ENCODE measurements at places on chromosomes 5 and 9.

- DNase-seq: no peak
Measured at GRCh38 chr9:14985419-14985818, 75.2 kb upstream of the FREM1 start.

DNA sequence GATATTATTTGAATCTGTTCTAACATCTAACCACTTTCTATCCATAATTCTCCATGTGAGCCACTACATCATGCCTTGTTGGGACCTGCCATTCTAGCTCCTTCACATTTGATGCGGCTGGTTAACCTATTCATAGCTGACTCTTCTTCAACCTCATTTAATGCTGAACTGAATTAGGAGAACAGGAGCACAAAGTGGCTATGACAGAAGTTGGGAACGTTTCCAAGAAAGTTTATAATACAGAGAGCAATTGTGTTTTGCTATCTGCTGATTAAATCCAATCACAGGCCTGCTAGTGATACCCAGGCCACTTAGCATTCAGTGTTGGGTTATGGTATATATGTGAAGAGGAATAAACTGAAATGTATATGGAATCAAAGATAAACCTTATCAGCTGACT is 440.3 kb downstream of the PTPRD start:
- no peak for DNase-seq

DNA sequence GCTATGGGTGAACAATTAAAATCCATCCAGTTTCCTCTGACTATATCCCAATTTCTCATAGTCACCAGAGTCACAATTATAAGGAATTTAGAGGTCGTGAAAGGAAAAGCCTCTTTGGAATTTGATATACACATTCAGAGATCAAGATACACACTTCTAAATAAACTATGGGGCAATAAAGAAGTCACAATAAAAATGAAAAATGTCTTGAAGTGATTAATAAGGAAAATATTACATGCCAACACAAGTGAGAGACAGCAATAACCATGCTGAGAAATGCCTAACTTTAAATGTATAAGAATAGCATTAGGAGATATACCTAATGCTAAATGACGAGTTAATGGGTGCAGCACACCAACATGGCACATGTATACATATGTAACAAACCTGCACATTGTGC is 54.9 kb upstream of the ADAMTS19 start:
- DNase-seq: no peak

GRCh38 chr5:66896171-66896570 is 300.0 kb downstream of the MAST4 start:
- DNase-seq: no peak

GRCh38 chr5:152532714-152533113 is 127.6 kb upstream of the NMUR2 start:
- DNase-seq: peak; percentile 85

DNA sequence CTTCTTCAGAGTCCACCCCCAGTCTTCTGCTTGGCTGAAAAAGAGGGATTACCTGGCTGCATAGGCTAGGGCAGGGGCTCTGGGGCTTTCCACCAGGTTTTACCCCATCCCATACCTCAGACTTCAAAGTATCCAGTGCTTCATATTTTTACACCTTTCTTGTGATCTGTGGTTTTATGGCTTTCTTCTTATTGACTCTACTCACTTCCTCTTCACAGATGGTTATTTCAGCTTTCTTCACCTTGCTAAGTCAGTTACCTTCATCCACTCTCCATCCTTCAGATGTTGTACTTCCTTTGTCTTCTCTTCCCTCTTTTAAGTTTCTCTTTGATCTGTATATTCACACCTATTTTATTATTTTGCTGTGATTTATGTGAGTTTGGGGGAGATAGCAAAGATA is 104.3 kb downstream of the GRIA1 start:
- no peak for DNase-seq

All from DMS53 (cell line).